WERI-Rb-1 (cell line): ENCODE measurements at places on chromosomes 7 and 10.

- DNase-seq: peak; percentile 68
Observed at GRCh38 chr10:100827819-100828737, 82.7 kb downstream of the PAX2 start.

DNA sequence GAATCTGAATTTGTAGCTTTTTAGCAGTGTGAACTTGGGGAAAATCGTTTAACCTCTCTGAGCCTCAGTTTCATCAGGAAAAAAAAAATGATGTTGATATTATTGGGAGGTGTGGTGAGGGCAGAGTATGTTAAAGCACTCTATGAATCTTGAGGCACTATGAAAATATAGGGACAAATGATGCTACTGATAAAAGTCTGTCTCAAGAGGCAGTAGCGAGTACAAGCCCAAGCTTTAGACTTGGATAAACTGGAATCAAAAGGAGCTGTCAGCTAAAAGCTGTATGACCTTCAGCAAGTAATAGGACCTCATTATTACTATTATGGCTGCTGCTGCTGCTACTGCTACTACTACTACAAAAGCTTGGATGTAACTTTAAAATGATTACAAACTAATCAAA lies 8.4 kb downstream of the ZNF277 start:
- DNase-seq: no peak

GRCh38 chr10:116538992-116539391 lies 6.7 kb upstream of the PNLIP start:
- DNase-seq: no peak

DNA sequence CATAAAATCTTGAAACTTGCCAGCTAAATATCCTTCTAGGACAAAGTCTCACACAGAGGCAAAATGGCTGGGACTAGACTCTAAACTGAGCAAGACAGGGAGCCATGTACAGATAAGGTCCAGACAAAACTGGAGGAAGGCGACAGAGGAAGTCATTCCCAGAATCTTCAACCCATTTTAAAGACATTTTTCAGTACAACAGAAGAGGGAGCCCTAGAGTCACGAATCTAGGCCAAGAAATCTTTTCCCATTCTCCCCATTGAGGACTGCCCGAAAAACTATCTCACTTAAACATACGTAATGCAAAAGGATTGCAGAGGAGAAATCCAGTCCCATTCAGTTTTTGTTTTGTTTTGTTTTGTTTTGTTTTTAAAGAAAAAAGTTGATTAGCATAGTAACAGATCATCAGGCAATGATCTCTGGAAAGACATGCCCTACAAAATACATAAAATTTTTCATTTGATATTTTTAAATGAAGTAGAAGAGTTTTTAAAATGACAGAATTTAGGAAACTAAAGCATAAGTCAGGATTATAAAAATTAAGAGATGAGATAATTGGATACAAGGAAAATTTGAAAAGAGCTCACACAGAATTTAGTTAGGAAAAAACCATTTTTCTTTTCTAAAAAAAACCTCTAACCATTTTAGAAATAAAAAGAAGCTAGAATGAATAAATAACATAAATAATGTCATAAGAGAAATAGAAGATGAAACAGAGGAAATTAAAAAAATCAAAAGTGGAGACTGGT lies 16.9 kb upstream of the PRF1 start:
- no peak for DNase-seq

DNA sequence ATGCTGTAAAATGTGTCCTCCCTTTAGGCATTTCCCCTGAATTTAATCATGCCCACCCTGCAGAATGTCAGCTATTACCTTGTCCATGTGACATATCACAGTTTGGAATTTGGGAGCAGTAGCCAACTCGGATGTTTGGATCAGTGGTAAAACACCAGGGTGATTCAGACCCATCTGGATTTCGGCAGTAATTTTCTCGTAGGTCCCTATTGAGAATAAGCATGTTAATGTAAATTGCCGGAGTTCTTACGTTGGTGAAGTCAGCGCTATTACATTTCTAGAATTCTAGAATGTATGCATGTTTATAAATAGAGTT lies 44.1 kb downstream of the HGF start:
- no peak for DNase-seq

- DNase-seq: no peak
Observed at GRCh38 chr7:5437987-5438386, 14.4 kb upstream of the TNRC18 start.

DNA sequence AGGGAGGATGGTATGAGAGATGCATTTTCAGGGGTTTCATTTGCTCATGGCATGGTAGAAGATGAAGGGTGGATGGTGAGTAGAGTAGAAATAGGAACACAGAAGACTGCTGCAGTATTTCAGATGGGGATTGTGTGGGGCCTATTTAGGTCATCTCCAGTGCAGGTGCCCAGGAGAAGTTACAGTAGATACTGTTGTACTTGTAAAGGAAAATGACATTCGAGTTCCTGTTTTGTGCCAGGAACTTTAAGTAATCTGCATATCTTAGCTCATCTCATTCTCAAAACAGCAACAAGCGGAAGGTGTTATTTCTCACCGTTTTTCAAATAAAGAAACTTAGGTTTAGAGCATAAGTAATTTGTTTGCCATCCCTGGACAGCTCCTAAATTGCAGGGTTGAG lies 156.2 kb downstream of the AUTS2 start:
- DNase-seq: no peak

- no peak for DNase-seq
Observed at GRCh38 chr10:122490268-122490667, 28.9 kb downstream of the HTRA1 start.

DNA sequence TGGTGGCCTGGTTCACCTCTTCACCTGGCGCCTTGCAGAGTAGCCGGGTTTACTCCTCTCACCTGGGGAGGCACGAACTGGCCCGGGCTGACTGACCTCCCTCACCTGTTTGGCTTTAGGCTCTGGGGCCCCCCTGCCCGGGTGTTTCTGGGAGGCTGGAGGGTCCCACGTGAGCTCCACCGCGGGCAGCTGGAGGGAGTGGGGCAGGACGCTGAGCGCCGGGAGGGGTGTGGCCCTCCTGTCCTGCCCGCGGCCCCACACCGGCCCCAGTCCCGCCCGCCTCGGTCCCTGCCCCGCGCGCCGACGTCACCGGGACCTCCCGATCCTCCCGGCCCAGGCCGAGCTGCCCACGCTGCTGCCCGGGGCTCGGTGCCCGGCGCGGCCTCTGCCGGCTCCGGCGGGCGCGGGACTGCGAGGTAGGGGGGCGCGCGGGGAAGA lies at the start of gene AMZ1:
Gene AMZ1, plus strand, starts transcription at position 322 of the 438 bp plus-strand sequence. CDS start 12,250 bp downstream, outside the sequence.
- DNase-seq: no peak

DNA sequence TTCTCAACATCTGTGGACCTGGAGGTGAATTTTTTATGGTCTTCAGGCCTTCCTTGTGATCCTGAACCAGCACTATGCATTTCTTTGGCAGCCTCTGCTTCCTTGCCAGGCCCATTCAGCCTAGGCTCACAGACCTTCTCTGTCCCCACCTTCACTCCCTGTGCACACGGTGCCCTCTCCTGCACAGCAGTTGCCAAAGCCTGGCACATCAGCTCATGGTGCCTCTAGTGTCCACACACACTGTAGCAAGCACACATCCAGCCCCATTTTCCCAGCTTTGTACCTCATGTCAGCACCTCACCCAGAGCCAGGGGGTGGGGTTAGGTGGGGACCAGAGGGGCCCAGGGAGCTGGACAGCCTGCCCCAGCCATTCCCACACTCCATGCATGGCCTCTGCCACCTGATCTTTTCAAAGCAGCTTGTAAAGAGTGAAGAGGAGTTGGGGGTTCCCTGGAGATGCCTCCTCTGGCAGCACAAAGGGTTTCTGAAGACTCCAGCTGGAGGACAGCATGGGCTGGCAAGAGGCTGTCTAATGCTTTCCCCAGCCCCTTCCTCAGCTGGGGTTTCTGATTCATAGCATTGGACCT lies 57.9 kb upstream of the TMEM72 start:
- DNase-seq: no peak

DNA sequence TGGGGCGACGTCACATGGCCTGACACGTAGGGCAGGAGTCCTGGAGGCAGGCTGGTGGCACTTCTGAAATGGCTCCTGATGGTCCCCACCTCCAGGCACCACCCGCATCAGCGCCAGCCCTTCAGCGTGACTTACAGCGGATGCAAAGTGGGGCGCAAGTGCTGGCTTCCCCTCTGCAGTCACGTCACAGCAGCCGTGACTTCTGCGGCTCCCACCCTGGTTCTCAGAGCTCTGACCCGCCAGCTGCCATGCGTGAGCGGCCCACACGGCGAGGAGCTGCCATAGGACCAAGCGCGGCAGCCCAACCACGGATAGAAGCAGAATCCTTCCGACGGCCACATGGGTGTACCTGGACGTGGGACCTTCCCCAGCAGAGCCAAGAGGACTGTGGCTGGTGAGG lies 159.0 kb downstream of the ELFN1 start:
- DNase-seq: no peak

GRCh38 chr7:8499128-8499527 lies 65.7 kb downstream of the NXPH1 start:
- DNase-seq: no peak

GRCh38 chr7:149021725-149022062 lies 6.6 kb downstream of the PDIA4 start:
- DNase-seq: no peak

GRCh38 chr7:66336760-66337159 lies 131.6 kb downstream of the TPST1 start:
- DNase-seq: no peak

DNA sequence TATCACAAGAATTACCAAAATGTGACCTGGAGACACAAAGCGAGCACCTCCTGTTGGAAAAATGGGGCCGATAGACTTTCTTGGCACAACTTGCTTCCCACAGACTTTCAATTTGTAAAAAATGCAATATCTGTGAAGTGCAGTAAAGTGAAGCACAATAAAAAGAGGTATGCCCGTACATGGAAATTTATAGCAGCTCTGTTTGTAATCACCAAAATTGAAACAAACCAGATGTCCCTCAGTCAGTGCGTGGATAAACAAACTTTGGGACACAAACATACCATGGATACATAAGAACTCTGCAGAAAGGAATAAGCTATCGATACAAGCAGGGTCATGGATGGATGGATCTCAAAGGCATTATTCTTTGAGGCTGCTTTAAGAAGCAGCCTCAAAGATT lies 33.6 kb downstream of the ARID5B start:
- no peak for DNase-seq

DNA sequence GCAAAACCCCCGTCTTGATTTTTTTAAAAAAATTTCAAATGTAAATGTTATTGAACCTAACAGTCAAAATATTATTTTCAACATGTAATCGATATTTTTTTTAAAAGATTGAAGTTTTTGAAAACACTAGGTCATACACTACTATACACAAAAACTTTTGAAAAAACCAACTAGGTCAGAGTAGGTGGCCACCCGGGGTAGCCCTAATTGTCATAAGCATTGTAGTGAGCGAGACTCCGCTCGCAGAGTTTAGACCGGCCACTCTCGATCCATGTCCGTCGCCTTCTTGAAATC lies 417 bp downstream of the RFC2 start:
- DNase-seq: no peak

GRCh38 chr10:128095753-128096469 lies 30.3 kb downstream of the MKI67 start:
- DNase-seq: no peak

DNA sequence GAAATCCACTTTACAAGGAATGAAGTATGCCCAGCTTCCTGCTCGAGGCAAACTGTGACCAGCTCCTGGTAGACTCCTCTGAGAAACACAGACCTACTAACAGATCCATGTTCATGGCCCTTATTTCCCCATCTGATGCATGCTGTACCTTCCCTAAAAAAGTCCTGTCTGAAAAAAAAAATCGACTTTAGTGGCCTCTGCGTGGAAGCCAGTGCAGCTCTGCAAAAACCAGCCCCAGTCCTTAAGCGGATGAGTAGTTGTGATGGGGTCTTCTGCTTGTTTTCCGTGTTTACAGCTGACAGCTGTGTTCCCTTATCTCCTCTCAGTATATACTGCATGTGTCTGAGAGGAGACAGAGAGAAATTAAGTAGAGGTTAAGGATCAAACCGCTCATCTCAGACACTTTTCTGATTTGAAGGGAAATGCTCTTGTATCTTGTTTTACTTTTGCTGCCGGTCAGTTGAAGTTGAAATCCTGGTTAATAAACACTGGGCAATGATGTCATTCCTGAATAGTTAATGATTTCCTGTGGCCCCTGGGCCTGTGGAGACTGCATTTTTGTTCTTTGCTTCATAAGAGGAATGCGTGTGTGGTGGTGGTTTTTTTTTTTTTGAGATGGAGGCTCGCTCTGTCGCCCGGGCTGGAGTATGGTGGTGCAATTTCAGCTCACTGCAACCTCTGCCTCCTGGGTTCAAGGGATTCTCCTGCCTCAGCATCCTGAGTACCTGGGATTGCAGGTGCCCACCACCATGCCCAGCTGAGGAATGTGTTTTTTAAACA lies 67.6 kb downstream of the DOCK1 start:
- no peak for DNase-seq

GRCh38 chr7:77368974-77369373 lies 47.2 kb downstream of the GSAP start:
- no peak for DNase-seq

DNA sequence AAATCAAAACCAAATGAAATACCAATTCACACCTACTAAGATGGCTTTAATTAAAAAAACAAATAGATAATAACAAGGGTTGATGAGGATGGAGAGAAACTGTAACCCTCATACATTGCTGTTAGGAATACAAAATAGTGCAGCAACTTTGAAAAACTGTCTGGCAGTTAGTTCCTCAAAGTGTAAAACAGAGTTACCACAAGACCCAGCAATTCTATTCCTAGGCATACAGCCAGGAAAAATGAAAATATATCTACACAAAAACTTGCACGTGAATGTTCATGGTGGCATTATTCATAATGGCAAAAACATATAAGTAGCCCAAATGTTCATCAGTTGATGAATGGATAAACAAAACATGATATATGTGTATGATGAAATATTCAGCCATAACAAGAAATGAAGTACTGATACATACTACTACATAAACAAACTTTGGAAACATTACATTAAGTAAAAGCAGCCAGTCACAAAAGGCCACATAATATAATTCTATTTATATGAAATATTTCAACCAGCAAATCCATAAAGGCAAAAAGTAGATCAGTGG lies 83.5 kb downstream of the BRAF start:
- no peak for DNase-seq

DNA sequence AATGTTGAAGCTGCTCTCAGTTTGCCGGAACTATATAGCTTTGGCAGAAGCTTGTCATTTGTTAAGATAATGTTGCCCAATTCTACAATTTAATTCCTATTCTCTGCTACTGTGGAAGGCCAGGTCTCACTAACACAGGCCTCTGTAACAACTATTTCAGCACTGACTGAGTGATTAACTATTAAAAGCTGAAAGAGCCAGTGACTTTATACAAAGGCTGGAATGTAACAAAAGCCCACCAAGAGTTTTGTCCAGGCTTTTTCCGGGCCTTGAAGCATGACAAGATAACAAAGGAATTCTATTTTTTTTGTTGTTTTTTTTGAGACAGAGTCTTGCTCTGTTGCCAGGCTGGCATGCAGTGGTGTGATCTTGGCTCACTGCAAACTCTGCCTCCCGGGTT lies 795.6 kb downstream of the PHTF2 start:
- DNase-seq: no peak

DNA sequence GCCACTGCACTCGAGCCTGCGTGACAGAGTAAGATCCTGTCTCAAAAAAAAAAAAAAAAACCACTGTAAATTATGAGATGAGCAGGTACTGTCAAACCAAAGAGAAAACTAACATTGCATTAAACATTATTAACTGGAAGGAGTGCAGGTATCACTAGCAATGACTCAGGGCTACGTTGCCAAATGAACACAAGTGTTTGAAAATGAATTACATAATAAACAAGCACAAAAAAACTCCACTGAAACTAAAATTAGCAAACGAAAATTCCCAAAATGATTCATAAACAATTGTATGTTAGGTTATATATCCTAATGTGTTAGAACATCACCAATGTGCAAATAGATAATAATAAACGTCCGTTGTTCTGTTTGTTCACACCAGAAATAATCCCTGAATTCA lies 42.8 kb downstream of the NSUN6 start:
- DNase-seq: no peak

GRCh38 chr7:2566890-2567678 lies 8.3 kb downstream of the IQCE start:
- no peak for DNase-seq
